Natural killer cell (primary cell): ENCODE measurements at places on chromosomes 13 and 19. TPM values are rescaled to one million over a fixed set of nuclear protein-coding genes. Genes with fewer than 3 reads are reported as not detected.

DNA sequence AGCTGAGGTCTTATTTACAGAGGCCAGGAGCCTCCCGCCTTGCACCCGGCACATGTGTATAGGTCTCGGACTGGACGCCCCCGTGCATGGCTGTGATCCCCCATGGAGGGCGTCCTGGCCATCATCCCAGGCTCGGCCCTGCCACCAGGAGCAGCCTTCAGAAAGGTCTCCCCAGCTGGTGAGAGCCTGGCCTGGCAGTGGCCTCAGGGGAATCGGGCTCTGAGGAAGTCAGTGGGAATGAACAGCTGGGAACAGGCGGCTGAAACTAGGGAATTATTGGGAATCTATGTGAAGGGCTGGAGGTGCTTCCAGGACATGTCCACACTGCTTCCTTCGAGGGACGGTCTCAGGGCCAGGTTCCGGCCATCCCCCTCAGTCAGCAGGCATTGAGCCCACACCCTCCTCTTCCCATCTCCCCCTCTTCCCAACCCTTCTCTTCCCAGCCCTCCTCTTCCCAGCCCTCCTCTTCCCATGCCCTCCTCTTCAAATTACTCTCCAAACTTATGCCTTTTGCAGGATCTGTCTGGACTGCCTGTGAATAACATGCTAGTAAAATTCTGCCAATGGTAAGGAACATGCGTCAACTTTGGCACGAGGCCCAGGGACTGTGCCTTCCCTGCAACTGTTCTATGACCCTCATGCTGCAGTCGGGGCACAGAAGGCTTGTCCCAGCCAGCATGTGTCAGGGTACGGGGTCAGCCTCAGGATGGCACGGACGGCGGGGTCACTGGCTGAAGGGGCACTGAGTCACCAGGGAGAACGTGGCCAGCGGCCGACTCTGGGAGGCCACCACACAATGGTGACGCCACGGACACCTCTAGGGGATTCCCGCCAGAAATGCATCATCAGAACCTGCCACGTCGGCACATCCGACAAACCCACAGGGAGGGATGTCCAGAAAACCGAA is 24.2 kb upstream of the C13orf46 start:
- peaks cover 82% of the 10 kb centered on the region for H3K36me3 ChIP-seq
- no peak for DNase-seq

DNA sequence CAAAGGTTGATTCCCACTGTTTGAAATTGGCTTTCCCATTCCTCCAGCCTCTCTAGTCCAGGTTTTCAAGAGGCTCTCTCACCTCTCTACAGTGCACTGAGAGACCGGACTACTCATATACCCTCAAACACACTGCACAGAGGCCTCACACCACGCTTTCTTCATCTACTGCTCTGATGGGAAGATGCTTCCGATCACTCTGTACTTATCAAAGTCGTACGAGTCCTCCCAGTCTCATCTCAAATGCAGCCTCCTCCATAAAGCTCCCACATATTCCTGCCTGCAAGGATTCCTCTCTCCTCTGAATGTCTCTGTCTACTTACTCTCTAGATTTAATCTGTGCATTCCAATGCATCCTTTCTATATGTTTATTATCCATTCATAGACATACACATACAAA is 164.4 kb downstream of the EFNB2 start:
- no peak overlapping the region for H3K4me3 ChIP-seq
- no peak for DNase-seq
- H3K27ac ChIP-seq: no peak overlapping the region
- no peaks in the 10 kb centered on the region for H3K4me1 ChIP-seq

DNA sequence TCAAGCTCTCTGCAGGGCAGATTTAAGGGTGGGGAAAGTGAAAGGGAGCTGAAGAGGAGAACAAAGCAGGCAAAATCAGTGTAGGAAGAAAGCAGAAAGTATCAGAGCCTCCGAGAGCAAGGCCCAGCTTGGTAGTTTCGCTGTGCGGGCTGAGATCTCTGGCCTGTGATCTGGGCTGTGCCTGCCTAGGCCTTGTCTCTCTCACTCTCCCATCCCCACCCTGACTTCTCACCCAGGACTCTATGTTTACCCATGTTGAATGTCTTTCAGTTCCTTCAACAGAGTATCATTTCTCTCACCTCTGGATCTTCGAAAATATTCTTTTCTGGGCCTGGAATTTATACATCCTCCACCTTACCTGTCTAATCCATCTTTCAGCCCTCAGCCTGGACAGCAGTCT is 391.3 kb downstream of the FOXO1 start:
- H3K36me3 ChIP-seq: no peaks in the 10 kb centered on the region
- DNase-seq: no peak
- H3K27ac ChIP-seq: no peak overlapping the region
- H3K4me3 ChIP-seq: no peak overlapping the region
- no peaks in the 10 kb centered on the region for H3K27me3 ChIP-seq

DNA sequence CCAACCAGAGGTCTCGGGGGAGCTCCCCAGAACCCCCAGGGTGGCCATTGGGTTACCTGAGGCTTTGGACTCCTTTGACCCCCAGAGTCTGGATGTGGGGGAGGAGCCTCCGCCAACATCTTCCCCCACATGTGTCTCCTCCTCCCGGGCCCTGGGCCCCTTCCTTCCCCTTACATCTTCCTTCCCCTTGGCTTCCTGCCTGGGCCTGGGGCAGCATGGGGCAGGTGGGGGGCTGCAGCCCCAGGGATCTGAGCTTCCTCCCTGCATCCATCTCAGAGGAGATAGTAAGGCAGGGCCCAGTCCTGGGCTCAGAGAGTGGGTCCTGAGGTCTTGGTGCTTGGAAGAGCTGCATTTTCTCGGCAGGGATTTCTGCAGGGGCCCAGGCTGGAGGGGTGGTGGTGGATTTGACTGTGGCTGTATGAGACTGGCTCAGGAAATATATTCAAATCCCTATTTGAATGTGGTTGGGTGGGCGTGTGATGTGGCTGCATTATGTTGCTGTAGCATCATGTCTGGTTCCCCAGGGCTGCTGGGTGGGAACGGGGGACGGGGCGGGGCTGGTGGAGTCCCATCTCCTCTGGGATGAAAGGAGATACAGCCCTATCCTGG is 919 bp downstream of the VAV1 start:
- H3K4me3 ChIP-seq: peak overlapping the region; percentile 98
- peak overlapping the region; percentile 80 for H3K27ac ChIP-seq
- DNase-seq: peak; percentile 45
- H3K4me1 ChIP-seq: peaks cover 50% of the 10 kb centered on the region

DNA sequence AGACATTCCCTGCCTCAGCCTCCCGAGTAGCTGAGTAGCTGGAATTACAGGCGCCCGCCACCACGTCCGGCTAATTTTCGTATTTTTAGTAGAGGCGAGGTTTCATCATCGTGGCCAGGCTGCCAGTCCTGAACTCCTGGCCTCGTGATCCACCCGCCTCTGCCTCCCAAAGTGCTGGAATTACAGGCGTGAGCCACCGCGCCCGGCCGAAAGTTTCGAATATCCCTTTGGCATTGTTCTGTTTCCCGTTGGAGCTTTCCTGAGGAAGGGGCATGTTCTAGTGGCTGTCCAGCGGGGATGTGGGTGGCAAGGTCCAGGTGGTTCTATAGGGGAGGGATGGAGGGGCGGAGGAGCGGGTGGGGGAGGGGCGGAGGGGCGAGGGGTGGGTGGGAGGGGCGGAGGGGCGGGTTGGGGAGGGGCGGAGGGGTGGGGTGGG is 2.1 kb upstream of the BSG start:
- H3K36me3 ChIP-seq: no peaks in the 10 kb centered on the region
- DNase-seq: no peak
- H3K27me3 ChIP-seq: no peaks in the 10 kb centered on the region

- H3K36me3 ChIP-seq: no peaks in the 10 kb centered on the region
- H3K27ac ChIP-seq: no peak overlapping the region
- H3K4me1 ChIP-seq: no peaks in the 10 kb centered on the region
Measured at GRCh38 chr13:89687066-89687465, 1660.4 kb upstream of the MIR17HG start.

- H3K4me1 ChIP-seq: no peaks in the 10 kb centered on the region
- DNase-seq: no peak
- H3K36me3 ChIP-seq: no peaks in the 10 kb centered on the region
- H3K27ac ChIP-seq: no peak overlapping the region
Measured at GRCh38 chr13:23643338-23644125, 73.3 kb downstream of the TNFRSF19 start.

DNA sequence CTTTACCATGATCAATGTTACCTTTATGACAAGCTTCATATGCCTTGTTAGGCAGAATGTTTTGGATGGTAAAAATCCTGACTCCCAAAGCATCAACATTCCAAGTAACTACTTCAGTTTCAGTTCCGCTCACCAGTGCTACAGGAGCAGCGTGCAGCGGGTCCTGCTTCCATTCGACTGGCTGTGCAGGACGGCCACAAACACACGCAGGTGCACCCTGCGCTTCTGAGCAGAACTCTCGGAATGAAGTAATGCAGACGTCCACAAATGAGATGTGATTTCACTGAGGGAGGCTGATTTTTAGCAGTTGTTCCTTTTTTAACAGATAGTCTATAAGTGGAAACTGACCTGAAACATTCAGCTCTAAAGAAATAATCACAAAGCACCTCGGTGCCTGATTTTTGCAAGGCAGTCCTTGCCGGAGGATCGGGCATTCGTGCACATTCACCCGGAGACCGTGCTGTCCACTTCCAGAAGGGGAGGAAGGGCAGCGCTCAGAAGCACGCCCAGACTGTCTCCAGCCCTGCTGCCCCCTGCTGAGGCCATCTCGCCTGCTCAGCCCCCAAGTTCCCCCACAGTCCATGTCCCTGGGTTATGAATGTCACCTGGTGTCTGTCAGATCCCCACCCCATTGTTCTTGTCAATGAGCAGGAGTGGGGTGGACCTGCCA is 85.8 kb downstream of the RAB20 start:
- no peak overlapping the region for H3K4me3 ChIP-seq
- no peaks in the 10 kb centered on the region for H3K27me3 ChIP-seq
- H3K4me1 ChIP-seq: peaks cover 8% of the 10 kb centered on the region
- no peak overlapping the region for H3K27ac ChIP-seq

DNA sequence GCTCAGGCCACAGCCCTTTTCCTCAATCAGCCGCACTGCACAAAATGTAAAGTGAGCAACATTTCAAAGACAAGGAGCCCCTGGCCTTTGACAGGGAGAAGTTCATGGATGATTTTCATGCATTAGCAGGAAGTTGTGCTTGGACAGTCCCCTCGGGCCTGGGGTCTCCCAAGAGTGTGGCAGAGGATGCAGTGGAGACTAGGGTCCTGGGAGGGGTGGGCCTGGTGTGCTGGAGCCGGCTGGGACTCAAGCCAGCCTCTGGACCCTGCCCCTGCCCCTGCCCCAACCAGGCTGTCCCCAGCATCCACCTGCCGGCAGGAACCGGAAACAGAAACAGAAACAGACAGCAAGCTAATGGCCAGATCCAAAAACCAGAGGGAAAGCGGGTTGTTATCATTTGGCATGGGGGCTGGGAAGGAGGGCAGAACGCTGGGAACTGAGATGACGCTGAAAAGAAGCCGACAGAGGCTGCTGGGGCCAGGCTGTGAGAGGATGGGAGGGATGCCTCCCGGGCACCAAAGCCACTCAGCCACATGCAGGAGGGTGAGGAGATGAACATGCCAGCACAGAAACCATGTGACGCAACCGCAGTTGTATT is 2.3 kb downstream of the GAS6 start:
- H3K27me3 ChIP-seq: peaks cover 23% of the 10 kb centered on the region
- H3K27ac ChIP-seq: no peak overlapping the region
- H3K4me3 ChIP-seq: no peak overlapping the region
- H3K4me1 ChIP-seq: peaks cover 20% of the 10 kb centered on the region
- DNase-seq: no peak

GRCh38 chr19:41866284-41866683 is 6.2 kb downstream of the RPS19 start:
- no peaks in the 10 kb centered on the region for H3K27me3 ChIP-seq
- peaks cover 76% of the 10 kb centered on the region for H3K4me1 ChIP-seq
- no peak overlapping the region for H3K4me3 ChIP-seq
- no peak for DNase-seq

- no peaks in the 10 kb centered on the region for H3K36me3 ChIP-seq
- H3K4me1 ChIP-seq: peaks cover 9% of the 10 kb centered on the region
- no peak for DNase-seq
Measured at GRCh38 chr19:47330466-47330869, 1.5 kb upstream of the C5AR2 start.

DNA sequence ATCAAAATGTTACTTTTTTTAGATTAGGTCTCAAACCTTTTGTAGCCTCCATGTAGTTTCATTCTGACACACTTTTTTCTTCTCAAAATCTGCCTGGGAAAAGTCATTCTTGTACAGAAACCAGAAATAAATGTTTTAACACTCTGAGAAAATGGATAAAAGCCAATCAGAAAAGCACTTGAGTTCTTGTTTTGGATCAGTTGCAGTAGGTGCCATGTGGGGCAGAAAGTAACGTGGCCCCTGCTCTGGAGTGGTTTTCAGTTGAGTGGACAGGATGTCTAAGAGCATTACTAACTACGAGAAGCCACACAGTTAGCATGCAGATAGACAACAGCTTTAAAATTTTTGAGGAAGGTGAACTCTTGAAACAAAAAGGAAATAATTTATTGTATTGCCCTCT is 19.1 kb downstream of the GPR183 start:
- no peaks in the 10 kb centered on the region for H3K27me3 ChIP-seq
- no peak overlapping the region for H3K4me3 ChIP-seq
- H3K4me1 ChIP-seq: peaks cover 51% of the 10 kb centered on the region
- no peak for DNase-seq
- peaks cover 2% of the 10 kb centered on the region for H3K36me3 ChIP-seq

DNA sequence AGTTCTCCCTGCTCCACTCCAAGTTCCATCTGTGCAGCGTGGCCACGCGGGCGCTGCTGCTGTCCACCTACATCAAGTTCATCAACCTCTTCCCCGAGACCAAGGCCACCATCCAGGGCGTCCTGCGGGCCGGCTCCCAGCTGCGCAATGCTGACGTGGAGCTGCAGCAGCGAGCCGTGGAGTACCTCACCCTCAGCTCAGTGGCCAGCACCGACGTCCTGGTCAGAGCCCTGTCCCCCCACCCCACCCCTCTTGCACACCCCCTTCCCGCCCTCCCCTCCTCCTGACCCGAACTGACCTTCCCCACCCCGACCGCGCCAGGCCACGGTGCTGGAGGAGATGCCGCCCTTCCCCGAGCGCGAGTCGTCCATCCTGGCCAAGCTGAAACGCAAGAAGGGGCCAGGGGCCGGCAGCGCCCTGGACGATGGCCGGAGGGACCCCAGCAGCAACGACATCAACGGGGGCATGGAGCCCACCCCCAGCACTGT is 11.6 kb downstream of the FUZ start:
- H3K36me3 ChIP-seq: peaks cover 74% of the 10 kb centered on the region
- no peak overlapping the region for H3K27ac ChIP-seq
- no peaks in the 10 kb centered on the region for H3K4me1 ChIP-seq
- H3K4me3 ChIP-seq: no peak overlapping the region
- H3K27me3 ChIP-seq: no peaks in the 10 kb centered on the region

GRCh38 chr13:95749545-95749944 is 72.6 kb downstream of the DNAJC3 start:
- no peak overlapping the region for H3K4me3 ChIP-seq
- H3K27me3 ChIP-seq: no peaks in the 10 kb centered on the region
- H3K4me1 ChIP-seq: no peaks in the 10 kb centered on the region
- H3K36me3 ChIP-seq: no peaks in the 10 kb centered on the region
- no peak for DNase-seq

GRCh38 chr19:29546583-29547190 is 20.9 kb downstream of the VSTM2B start:
- H3K36me3 ChIP-seq: no peaks in the 10 kb centered on the region
- DNase-seq: no peak
- H3K4me3 ChIP-seq: no peak overlapping the region
- no peak overlapping the region for H3K27ac ChIP-seq
- no peaks in the 10 kb centered on the region for H3K27me3 ChIP-seq

- no peaks in the 10 kb centered on the region for H3K4me1 ChIP-seq
- H3K4me3 ChIP-seq: no peak overlapping the region
- H3K36me3 ChIP-seq: no peaks in the 10 kb centered on the region
- DNase-seq: no peak
- H3K27ac ChIP-seq: no peak overlapping the region
- H3K27me3 ChIP-seq: no peaks in the 10 kb centered on the region
Measured at GRCh38 chr13:37138169-37138568, 32.7 kb upstream of the CSNK1A1L start.

SMG9 gene
- 23.3 TPM for total RNA-seq

PDX1 gene
- total RNA-seq: not detected

LILRB1 gene
- 18.4 TPM for total RNA-seq

CEBPA gene
- total RNA-seq: 19.5 TPM

CYP4F2 gene
- total RNA-seq: not detected
